GM23248 (cell line): ENCODE measurements at places on chromosomes 12 and 14. TPM values are rescaled to one million over a fixed set of nuclear protein-coding genes. Genes with fewer than 3 reads are reported as not detected.
A peak's percentile ranks its signal among the peaks of the same experiment; 100 is the strongest.

DNA sequence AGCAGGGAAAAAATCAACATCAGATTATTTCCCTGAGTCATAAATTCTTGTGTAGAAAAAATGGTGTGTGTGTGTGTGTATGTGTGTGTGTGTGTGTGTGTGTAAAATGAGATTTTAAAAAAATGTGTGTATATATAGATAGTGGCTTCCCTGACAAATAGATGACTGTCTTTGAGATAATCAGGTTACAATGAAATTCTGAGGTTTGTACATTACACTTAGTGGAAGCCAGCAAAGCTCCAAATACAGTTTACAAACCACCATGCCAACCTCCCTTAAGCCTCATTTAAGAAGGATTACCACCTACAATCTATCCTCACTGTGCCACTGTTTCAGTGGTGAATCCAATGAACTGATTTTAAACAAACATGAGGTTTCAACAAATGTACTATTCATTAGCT lies 93.8 kb downstream of the MED13L start:
- H3K27ac ChIP-seq: peak overlapping the region; percentile 4; the same call in 1 of the 2 replicates
- DNase-seq: peak; percentile 27
- peaks cover 36% of the 10 kb centered on the region for H3K4me1 ChIP-seq
- H3K27me3 ChIP-seq: no peaks in the 10 kb centered on the region
- no peaks in the 10 kb centered on the region for H3K36me3 ChIP-seq
- no peak overlapping the region for H3K4me3 ChIP-seq

GRCh38 chr14:77026930-77027537 lies 1.5 kb downstream of the IRF2BPL start:
- H3K27me3 ChIP-seq: no peaks in the 10 kb centered on the region
- peak overlapping the region; percentile 96 for H3K4me3 ChIP-seq
- H3K36me3 ChIP-seq: no peaks in the 10 kb centered on the region; the same call in 1 of the 2 replicates
- DNase-seq: peak; percentile 80

- no peaks in the 10 kb centered on the region for H3K36me3 ChIP-seq
- H3K4me3 ChIP-seq: peak overlapping the region; percentile 40
- peaks cover 49% of the 10 kb centered on the region for H3K4me1 ChIP-seq
- H3K27me3 ChIP-seq: no peaks in the 10 kb centered on the region
- DNase-seq: peak; percentile 97
Observed at GRCh38 chr12:101935890-101936746, 58.7 kb downstream of the DRAM1 start.

DNA sequence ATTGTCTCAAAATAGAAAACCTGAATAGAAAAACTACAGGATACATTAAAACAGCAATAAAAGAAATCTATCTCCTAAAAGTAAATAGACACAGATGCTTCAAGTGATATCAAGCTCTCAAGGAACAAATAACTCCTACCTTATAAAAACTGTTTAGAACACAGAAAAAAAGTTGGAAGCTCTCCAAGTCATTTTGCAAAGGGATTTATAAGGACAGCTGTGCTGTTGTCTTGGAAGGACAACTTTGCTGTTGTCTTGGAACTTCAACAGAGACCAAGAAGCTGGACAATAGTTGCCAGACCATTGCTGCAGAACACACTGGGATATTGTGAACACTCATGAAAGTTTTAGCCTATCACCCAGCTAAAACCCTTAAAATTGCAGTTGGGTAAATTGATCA lies 780.7 kb downstream of the FLRT2 start:
- no peak overlapping the region for H3K4me3 ChIP-seq
- H3K27me3 ChIP-seq: no peaks in the 10 kb centered on the region
- no peak for DNase-seq
- H3K4me1 ChIP-seq: no peaks in the 10 kb centered on the region

- no peaks in the 10 kb centered on the region for H3K36me3 ChIP-seq
- H3K4me3 ChIP-seq: no peak overlapping the region
- DNase-seq: no peak
- no peaks in the 10 kb centered on the region for H3K27me3 ChIP-seq
- peaks cover 7% of the 10 kb centered on the region; the same call in 1 of the 2 replicates for H3K4me1 ChIP-seq
- H3K27ac ChIP-seq: no peak overlapping the region
Observed at GRCh38 chr12:5661811-5662210, 229.9 kb downstream of the NTF3 start.

DNA sequence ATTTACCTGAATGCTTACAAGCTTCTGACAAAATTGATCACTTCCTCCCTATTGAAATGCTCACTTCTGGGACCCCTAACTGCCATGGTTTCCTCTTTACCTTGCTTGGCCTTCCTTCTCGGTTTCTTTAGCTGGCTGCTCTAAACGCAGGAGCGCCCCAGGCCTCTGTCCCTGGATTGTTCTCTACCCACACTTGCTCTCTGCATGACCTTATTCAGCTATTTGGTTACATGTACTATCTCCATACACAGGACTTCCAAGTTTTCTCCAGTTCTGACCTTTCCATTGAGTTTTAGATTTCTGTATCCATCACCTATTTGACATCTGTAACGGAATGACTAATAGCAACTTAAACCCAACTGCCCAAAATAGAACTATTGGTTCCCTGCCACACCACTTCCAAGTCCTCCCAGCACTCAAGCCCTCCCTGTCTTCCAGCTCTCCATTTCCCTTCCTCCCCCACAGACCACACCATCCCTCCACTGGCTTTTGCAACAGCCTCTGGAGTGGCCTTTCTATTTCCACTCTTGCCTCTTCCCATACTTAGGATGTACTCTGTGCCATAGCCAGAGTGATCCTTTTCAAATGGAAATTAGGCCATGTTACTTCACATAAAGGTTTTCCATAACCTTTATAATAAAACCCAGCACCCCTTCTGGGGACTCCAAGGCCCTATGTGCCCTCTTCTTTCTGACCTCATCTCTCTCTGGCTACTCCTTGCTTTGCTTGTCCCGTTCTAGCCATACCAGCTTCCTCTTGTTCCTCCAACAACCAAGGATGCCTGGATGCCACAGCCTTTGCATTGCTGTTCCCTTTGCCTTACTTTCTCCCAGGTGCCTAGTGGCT lies 202.2 kb downstream of the AEBP2 start:
- no peak for DNase-seq
- H3K27me3 ChIP-seq: no peaks in the 10 kb centered on the region
- H3K27ac ChIP-seq: no peak overlapping the region
- no peaks in the 10 kb centered on the region for H3K36me3 ChIP-seq
- no peak overlapping the region for H3K4me3 ChIP-seq

- H3K36me3 ChIP-seq: no peaks in the 10 kb centered on the region
- no peak for DNase-seq
- peaks cover 66% of the 10 kb centered on the region for H3K4me1 ChIP-seq
- no peaks in the 10 kb centered on the region for H3K27me3 ChIP-seq
Observed at GRCh38 chr14:69617796-69618195, 6.4 kb downstream of the SUSD6 start.

DNA sequence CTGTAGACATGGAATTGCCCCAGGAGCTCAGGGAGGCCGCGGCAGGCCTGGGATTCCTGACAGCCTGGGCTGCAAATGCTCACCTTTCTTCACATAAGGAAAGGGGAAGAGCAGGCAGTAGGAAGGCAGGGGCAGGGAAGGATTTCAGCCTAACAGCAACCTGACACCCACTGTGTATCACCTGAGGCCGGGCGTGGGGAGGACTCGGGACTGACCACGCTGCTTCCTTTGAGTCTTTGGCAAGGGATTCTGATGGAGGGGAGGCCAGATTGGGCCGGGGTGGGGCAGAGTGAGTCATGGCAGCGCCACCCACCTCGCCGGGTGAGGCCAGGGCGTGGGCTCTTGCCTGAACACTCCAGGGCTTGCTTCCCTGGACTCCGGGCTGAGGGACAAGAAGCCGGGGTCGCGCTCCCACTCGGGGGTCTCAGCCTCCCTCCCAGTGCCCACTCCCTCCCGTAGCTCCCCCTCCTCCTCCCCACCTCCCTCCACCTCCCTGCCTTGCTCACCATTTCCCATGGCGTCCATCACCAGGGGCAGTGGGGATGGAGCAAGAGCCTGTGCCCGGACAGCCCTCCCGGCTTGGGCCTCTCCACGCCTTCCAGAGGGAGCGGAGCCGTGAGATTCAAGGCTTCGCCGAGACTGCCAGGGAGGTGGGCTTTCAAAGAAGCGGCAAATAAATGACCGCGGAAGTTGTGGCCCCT lies 247.9 kb upstream of the RTL1 start:
- H3K4me3 ChIP-seq: 0 out of 2 replicates have a peak overlapping the region, but pooled peaks have one; percentile 12
- H3K4me1 ChIP-seq: no peaks in the 10 kb centered on the region
- no peak overlapping the region for H3K27ac ChIP-seq
- DNase-seq: peak; percentile 12
- peaks cover 54% of the 10 kb centered on the region for H3K27me3 ChIP-seq

DNA sequence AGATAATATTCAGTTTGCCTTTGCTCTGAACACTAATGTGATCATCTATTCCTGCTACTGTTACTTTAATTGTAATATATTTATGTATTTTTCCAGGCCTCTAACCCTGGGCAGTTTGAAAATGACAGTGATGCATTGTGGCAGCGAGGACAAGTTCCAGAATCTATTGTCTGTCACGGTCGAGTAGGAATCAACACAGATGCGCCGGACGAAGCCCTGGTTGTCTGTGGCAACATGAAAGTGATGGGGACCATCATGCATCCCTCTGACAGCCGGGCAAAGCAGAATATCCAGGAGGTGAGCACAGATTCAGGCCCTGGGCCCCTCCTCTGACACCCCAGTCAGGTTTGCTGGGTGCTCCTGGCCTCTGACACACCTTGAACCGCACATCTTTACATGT lies 78.5 kb downstream of the MYRFL start:
- no peak for DNase-seq
- no peaks in the 10 kb centered on the region for H3K36me3 ChIP-seq
- H3K27me3 ChIP-seq: no peaks in the 10 kb centered on the region
- H3K4me3 ChIP-seq: no peak overlapping the region
- H3K4me1 ChIP-seq: peaks cover 30% of the 10 kb centered on the region
- H3K27ac ChIP-seq: no peak overlapping the region

DNA sequence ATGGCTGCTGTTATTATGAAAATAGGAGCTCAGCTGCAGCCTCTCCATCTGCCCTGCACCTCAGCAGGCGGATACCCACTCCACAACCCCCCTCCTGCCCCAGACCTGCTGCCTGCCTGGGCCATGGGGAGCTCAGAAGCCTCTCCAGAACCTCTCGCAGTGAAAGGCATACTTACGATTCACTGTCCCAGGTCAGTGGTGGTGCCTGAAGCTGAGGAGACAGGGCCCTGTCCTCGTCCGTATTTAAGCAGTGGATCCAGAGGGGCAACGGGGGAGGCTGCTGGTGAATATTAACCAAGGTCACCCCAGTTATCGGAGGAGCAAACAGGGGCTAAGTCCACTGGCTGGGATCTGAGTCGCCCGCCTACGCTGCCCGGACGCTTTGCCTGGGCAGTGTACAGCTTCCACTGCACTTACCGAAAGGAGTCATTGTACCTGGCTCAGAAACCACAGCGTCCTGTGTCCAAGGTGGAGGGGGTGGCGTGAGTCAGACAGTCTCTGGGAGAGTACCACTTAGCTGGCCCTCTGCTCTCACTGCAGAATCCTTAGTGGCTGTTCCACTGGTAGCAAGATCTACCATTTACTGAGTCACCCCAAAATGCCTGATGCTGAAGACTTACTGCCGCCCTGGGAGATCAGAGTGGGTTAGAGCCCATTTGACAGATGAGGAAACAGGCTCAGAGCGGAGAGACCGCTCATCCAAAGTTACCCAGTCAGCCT lies at the start of gene SERPINA1:
Gene SERPINA1 (minus strand): TSS at position 219 of the 720 bp plus-strand sequence. CDS start 5,365 bp downstream, outside the sequence.
- H3K27ac ChIP-seq: no peak within 1 kb of the TSS
- no peaks in the 10 kb centered on the region for H3K36me3 ChIP-seq
- no peak within 1 kb of the TSS for H3K4me3 ChIP-seq
- H3K4me1 ChIP-seq: 0 out of 2 replicates have a peak, but pooled peaks cover 3% of the 10 kb centered on the region
- DNase-seq: peak; percentile 42
- H3K27me3 ChIP-seq: no peaks in the 10 kb centered on the region

DNA sequence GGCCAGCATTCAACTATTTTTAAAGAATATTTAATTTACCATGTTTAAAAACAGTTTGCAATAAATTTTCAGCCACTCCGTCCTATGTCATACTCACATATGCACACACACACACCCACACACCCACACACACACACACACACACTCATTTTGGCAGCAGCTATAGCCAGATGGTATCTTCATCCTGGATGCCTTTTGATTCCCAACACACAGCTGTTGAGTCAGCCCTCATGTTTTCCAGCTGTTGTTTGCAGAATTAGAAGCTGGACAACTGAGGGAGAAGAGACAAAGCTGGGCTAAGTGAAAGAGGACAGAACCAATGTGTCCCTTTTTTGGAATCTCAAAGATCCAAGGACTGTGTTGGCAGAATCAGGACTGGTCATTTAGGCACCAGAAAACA lies 80.0 kb upstream of the EGLN3 start:
- peak; percentile 70 for DNase-seq
- H3K27ac ChIP-seq: no peak overlapping the region
- no peaks in the 10 kb centered on the region for H3K36me3 ChIP-seq
- no peaks in the 10 kb centered on the region for H3K27me3 ChIP-seq

DNA sequence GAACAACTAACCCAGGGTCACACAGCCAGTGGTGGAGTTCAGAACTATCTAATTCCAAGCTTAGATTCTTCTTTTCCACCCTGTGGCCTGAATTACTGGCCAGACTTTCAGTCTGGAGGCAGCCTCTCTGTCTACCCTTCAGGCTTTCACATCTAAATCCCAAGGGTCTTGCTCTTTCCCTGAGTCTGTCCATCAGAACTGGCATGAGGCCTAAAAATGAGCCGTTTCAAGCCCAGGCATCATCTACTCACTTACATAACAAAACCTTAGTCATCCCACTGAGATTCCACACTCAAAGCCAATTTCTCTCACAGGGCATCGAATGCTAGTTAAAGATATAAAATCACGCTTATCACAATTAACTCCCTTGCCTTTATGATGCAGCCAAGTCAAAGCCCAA lies 1.3 kb upstream of the PTGDR start:
- H3K4me3 ChIP-seq: no peak overlapping the region
- DNase-seq: peak; percentile 88
- H3K36me3 ChIP-seq: no peaks in the 10 kb centered on the region

DNA sequence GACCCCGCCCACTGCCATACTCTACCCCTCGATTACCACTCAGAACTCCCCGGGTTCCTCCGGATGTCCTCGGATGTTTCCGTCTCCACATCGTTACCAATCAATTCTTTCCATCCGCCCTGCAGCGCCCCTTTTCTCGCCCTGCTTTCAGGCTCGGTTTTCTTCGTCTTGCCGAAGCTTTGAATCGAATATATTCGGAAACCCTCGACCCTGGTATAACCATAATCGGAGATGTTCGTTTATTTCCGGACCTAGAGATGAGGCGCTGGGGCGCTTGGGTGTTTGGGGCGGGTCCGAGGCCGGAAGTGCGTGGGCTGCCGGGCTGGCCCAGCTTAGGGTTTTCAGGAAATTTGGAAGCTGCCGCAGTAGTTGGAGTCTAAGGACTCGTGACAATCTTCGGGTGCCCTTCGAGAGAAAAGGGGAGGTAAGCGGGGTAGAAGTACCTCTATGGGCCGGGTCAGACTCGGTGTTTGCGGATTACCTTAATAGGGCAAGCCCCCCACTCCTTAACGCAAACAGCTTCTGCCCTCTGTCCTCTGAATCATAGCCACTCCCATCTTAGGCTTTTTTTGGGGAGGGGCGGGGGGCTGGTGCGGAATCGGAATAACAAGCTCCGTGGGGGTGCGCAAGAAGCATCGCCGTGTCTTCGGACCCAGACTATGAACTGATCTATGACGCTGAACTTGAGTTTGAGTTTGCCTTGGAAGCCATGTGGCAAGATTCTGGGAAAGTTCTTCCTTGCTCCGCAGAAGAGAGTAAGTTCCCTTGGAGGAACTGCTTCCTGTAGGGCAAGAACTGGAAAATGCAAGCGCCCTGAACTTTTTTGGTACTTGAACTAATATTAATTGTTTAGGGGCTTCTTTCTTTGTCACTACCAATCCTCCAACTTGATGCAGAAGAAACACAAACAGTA lies at the start of gene C14orf119:
Gene C14orf119 (plus strand): TSS at position 310 of the 913 bp plus-strand sequence. CDS start 2,154 bp downstream, outside the sequence.
- H3K27ac ChIP-seq: peak within 1 kb of the TSS; percentile 93
- peak; percentile 100 for DNase-seq
- H3K36me3 ChIP-seq: peaks cover 30% of the 10 kb centered on the region; the same call in 1 of the 2 replicates
- H3K4me1 ChIP-seq: peaks cover 30% of the 10 kb centered on the region

Gene LYSET
- 6.2 and 7.7 TPM in 2 replicates for total RNA-seq

Gene FZD10
- total RNA-seq: not detected in 2 replicates

Gene DLGAP5
- 11.0 and 13.5 TPM in 2 replicates for total RNA-seq

Gene AKAP6
- 14.3 and 19.1 TPM in 2 replicates for total RNA-seq
